Activated effector memory CD4-positive, alpha-beta T cell treated with Interleukin-2 at 50 U/mL for 16 hours (primary cell): ENCODE measurements at places on chromosomes 5 and 9.
A peak's percentile ranks its signal among the peaks of the same experiment; 100 is the strongest.

DNA sequence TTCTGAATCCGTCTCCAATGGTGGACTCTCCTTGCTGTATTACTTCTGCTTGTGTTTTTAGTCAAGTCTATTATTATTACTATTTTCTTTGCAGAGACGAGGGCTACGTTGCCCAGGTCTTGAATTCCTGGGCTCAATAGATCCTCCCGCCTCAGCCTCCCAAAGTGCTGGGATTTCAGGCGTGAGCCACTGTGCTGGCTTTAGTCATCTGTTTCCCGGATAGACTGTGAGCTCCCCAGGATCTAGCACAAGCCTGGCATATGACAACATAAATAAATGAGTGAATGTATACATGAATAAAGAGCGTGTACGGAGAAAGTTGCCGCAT is 439 bp upstream of the DDX46 start:
- DNase-seq = no peak

DNA sequence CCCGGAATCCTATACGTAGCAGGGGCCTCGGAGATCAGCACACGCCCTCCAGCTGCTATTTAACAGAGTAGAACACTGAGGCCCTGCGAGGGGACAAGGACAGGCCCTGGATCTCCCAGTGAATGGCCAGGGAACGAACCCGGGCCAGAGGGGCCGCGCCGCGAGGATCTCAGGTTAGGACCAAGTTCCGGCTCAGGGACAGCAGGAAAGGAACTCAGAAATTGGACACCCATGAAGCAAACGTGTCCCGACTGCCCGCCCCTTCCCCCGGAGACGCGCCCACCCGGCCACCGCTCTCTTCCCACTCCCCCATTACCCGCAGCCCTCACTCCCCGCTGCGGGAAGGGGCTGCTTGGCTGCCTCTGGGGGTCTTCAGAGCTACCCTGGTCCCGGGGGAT is 1.0 kb upstream of the FOXE1 start:
- DNase-seq = no peak

GRCh38 chr5:175624316-175624715 is 33.6 kb upstream of the HRH2 start:
- no peak for DNase-seq

DNA sequence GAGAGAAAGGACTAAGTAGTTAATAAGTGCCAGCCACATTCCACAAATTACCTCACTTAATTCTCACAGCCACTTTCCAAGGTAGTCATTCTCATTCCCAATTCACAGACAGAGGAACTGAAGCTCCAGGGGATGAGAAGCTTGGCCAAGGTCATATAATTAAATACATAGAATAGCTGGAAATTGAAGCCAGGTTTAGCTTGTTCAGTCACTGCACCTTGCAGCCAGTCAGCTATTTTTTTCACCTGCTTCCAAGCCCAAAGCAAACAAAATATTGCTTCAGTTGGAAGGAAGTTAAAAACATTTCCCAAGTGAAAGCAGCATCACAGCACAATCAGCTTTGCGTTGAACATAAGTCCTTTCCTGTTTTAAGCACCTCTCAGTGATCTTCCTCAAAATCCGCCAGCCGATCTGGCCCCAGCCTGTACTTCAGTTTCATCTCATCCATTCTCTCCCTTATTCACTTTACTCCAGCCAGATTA is 4.8 kb downstream of the ALDH1A1 start:
- no peak for DNase-seq

GRCh38 chr5:131774652-131775367 is 22.0 kb downstream of the FNIP1 start:
- no peak for DNase-seq

- no peak for DNase-seq
These were observed 145.9 kb downstream of the CARTPT start for GRCh38 chr5:71864730-71865601.

DNA sequence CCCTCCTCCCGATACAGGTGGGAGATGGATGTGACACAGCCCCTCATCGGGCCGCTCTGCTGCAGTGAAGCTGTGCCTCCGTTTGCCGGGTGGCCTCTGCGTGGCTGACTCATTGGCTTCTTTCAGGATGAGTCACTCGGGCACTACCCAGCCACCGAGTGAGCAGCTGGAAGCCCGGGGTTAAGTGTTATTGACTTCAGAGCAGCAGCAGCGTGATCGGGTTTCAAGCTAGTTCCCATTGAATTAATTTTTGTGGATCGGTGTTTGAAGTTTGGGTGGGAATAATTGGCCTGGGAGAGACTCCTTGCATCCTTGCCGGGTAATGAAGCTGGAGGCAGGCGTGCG is 266.4 kb upstream of the IRX4 start:
- no peak for DNase-seq

DNA sequence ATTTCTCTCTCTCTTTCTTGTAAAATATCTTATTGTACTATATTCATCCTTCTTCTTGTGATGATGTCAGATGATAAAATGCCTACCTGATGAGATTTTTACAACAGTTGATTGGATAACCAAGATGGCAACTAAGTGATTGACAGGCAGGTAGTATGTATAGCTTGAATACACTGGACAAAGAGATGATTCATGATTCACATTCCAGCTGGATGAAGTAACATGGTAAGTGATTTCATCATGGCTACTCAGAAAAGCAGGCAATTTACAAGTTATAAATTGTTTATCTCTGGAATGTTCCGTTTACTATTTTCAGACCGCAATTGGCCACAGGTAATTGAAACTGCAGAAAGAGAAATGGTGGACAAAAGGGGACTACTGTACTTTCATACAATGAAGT is 1471.7 kb upstream of the C9orf72 start:
- no peak for DNase-seq

- no peak for DNase-seq
These were observed 10.7 kb downstream of the HMGCS1 start for GRCh38 chr5:43302481-43302880.

GRCh38 chr5:122434205-122434970 is 122.4 kb downstream of the SNCAIP start:
- no peak for DNase-seq

GRCh38 chr5:54881286-54882005 is 103.9 kb downstream of the ESM1 start:
- DNase-seq = no peak

DNA sequence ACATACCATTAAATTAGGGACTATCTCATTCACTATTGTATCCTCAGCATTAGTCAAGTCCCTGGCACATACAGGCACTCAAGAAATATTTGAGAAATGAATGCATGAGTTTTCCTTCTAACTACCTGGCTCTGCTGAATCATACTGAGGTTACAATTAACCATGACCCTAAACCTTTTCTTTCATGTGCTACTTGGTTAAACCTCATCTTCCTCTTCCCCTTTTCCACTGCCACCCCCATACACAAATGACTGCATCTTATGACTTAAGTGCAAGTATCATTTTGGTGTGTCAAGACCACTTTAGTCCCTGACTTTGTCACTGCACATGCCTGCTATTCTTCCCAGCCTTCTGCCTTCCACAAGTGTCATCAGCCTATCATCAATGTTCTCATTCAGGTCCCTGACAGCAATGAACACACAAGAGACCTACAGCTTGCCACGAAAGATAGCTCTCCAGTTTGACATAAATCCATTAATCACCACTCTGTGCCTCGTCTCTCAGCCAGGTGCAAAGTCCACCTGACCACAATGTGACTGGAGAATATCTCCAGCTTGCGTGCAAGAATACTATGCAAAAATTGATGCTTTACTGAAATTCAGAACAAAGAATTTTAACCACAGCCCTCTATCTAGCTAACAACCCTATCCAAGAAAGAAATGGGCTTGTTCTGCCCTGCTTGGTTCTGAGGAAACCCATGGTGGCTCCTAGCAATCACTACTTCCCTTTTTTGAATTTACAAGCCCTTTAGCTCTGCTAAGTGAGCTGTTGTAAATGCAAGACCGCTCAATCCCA is 74.5 kb downstream of the MAPKAP1 start:
- DNase-seq = no peak

GRCh38 chr5:68746643-68747420 is 347.0 kb upstream of the SLC30A5 start:
- no peak for DNase-seq

- no peak for DNase-seq
These were observed 100.8 kb upstream of the DHFR start for GRCh38 chr5:80755626-80756025.

- DNase-seq = no peak
These were observed 229.0 kb upstream of the PANK3 start for GRCh38 chr5:168808051-168808616.

DNA sequence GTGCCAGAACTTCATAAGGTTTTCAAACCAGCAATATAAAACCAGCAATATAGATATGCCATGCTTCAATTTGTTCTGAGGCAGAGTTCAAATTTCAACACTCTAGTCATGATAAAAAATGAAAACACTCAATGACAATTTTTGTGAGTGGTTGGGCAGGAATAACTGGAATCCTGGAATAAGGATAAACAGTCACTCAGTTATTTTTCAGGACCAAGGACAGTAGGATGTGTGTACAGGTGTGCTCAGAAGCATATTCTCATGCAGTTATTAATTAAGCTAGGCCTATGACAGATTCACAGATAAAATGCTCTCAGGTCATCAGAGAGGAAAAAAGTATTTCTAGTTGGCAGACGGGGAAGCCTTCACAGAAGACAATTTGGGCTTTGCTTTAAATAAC is 117.3 kb upstream of the PPP2R2B start:
- DNase-seq = no peak

DNA sequence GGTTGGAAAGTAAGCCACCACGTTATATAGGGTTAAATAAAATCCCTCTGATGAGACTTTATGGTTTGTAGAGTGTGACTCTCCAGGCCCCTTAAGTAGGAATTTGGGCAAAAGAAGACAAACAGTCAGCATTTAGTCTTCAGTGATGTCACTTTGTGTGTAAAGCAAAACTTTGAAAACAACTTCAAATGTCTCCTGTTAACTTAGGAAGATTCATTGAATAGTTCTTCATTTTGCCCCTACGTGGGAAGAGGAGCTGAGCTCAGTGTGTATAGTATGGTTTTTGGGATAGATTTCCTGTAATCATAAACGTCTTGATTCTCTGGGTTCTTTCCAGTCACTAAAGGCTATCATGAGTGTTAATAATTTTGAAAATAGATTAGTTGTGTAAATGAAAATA is 101.3 kb downstream of the GADD45G start:
- DNase-seq = no peak

DNA sequence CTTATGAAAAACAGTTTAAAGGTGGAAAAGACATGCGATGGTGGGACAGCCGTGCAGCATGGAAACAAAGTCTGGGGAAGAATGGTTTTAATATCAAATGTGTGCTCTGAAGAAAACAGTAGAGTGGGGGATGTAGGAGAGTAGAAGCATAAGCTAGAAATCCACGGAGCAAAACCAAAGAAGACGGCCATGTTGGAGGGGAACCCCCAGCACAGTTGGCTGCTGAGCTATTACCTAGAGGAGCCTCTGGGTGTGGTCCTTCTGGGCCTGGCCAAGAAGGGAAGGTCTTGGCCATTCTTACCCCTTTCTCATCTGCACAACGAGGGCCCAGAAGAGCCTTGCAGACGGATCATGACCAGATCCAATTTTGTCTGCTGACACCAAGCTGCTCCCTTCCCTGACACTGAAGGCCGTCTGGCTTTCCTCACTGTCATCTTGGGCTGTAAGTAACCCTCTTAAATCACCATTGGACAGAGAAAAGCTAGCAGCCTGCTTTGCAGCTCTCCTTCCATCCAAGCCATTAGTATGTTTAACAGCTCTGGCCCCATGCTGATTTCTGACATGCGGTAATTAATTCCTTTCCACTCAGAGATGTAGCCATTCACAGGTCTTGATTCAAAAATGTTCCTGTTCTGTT is 189.5 kb downstream of the SEC61B start:
- DNase-seq = no peak

- peak; percentile 52 for DNase-seq
These were observed 19.6 kb downstream of the QSOX2 start for GRCh38 chr9:136225748-136226679.

DNA sequence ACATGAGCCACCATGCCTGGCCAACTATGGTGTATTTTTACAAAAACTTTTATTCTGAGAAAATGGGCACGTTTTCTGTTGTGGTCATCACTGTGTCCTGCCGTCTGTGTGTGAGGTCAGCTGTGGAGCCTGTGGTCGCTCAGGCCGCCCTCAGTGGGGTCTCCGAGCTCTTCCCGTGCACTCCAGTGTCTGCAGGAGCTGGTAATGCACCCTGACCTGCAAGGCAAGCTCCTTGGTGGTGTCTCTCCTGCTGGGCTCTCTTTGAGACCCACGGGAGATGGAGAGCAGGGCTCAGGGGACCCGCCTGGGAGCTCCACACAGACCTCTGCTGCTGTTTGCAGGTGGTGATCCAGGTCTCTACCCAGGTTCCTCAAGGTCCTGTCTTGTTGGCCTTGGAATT is 9.6 kb upstream of the AHRR start:
- no peak for DNase-seq

- no peak for DNase-seq
These were observed 41.9 kb upstream of the ASS1 start for GRCh38 chr9:130402645-130403440.

- no peak for DNase-seq
These were observed 137.5 kb downstream of the CPLANE1 start for GRCh38 chr5:37111426-37112382.

DNA sequence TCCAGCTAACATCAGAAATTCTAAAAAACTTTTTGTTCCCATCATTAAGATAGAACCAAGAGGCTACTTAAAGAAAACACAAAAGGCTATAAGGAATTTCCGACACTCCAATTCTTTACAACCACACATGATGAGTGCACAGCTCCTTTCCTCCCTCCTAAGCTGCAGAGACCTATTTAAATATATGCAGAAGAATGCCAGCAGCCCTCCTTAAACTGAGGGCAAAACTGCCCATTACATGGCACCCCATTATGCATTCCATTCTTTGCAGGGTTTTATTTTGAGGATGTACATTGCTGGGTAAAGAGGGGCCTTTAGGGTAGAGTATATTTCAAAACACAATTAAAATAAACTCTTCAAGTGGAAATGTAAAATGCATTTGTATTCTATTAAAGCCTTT is 502.9 kb downstream of the RASEF start:
- no peak for DNase-seq

- no peak for DNase-seq
These were observed 11.4 kb downstream of the GRHPR start for GRCh38 chr9:37433867-37434371.
